ENCODE measurements at places on chromosomes 6 and 20.

DNA sequence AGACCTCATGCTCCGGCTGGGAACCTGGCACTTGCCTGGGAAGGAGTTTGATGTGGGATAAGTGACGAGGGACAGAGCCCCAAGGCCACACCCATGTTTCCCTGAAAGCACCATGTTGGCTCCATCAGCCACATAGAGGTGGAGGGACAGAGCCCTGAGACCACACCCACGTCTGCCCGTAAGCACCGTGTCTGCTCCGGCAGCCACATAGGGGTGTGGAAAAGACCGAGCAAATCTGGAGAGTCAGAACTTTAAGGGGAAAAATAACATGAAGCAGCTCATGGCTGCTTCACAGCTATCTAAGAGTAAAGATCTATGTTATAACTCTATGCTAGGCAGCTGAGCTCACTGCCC lies 15.3 kb downstream of the SLCO4A1 start:
- DNase-seq, result no peak

- no peak for DNase-seq
Observed at GRCh38 chr6:161347988-161348627, 74.2 kb upstream of the AGPAT4 start.

GRCh38 chr20:12054556-12054955 lies 136.9 kb downstream of the BTBD3 start:
- no peak for DNase-seq

DNA sequence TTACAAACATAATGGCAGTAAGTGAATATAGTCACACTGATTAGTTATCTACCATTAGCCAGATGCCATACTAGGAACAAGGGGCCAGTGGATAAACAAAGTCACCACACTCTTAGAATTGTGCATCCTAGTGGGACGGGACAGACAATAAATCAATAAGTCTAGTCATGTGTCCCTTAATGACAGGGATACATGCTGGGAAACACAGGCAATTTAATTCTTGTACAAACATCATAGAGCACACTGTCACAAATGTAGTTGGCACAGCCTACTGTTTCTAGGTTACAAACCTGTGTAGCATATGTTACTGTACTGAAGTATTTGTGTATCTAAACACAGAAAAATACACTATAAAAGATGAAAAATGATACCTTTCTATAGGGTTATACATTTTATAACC lies 123.0 kb upstream of the FAM184A start:
- no peak for DNase-seq

All from activated T-cell treated with anti-CD3 and anti-CD28 coated beads, Interleukin-2, amount 50 U/mL, for 72 hours (primary cell).